ENCODE measurements at places on chromosomes 6 and 20.

GRCh38 chr6:41687501-41688175, 47.8 kb downstream of the TFEB start:
- no peak for DNase-seq

DNA sequence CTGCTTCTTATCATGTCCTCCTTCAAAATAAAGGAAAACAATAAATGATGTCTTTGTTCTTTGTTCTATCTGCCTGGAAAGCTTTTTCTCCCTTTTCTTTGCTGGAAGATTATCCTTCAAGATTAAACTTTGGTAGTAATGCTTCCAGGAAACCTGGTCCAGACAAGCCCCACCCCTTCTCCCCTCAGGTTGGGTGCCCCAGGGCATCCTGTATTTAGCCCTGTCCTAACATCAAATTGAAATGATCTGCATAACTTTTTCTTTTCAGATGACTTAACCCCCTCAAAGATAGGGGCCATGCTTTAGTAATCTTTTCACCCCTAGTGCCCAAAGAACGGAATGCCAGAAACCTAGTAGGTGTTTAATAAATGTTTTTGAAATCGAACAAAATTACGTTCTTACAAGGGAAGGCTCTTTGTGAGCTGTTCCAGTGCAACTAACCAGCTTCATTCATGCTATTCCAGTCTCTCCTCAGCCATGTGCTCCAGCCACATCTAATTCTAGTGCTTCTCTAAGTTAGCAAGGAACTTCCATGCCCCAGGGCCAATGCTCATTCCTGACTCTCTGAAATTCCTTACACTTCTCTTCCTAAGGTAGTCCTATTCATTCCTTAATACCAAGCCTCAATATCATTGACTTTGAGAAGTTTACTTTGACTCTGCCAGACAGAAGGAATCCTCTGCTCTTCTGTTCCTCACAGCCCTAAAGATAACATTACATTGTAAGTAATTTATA, 135.6 kb upstream of the BACH2 start:
- DNase-seq: no peak

DNA sequence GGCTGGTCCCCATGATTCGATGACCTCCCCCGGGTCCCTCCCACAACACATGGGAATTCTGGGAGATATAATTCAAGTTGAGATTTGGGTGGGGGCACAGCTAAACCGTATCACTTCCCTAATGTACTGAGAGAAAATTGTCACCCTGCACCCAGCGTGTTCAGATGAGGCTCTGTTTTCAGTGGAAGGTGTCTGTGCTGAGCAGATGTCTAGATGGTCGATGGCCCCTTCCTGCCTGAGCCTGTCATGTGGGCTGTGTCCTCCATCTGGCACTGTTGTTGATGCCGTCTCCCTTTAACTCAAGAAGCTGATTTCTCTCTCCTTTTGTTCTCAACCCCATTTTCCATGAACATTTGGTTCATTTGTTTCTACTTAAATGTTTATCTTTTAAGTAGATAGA, 37.0 kb downstream of the TMEM181 start:
- DNase-seq: no peak

DNA sequence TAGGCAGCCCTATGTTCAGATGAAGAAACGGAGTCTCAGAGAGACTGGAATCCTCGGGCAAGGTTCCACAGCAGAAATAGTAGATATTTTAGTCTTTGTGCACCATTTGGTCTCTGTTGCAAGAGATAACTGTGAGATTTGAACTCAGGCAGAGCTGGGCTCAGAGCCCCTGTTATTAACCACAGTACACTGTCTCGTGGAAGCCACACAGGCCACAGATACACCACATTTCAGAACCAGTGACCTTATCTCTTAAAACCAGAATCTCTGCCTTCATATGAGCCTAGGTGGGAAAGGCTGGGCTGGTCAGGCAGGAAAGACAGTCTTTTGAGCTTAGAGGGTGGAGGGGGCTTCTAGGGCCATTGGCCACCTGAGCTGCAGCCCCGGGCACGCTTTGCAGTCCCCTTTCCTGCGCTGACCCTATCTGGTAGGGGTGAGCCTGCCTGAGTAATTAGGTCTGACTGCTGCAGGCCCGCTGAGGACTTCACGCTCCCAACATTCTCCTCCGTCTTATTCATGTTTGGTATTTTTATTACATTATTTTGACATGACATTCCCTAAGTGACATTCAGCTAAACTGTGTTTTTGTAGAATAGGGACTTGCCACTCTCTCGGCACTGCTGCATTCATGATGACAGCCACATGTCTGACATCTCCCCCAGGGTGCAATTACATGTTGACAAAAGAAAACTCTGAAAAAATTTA, 71.1 kb downstream of the KCNB1 start:
- no peak for DNase-seq

DNA sequence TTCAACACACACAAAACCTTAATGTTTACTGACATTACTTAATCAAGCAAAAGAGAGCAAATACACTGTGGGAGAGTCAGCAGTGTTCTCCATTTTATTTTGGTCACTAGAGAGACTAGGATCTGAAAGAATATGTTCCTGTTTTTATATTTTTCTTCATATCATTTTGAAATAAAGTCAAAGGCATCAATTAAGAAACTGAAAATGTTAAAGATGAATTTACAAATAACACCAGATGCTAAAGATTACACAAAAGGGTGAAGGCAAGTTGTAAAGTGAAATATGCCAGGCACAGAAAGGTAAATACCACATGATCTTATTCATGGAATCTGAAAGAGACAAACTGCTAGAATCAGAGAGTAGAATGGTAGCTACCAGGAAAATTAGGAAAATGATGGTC, 60.3 kb upstream of the FABP7 start:
- DNase-seq: no peak

DNA sequence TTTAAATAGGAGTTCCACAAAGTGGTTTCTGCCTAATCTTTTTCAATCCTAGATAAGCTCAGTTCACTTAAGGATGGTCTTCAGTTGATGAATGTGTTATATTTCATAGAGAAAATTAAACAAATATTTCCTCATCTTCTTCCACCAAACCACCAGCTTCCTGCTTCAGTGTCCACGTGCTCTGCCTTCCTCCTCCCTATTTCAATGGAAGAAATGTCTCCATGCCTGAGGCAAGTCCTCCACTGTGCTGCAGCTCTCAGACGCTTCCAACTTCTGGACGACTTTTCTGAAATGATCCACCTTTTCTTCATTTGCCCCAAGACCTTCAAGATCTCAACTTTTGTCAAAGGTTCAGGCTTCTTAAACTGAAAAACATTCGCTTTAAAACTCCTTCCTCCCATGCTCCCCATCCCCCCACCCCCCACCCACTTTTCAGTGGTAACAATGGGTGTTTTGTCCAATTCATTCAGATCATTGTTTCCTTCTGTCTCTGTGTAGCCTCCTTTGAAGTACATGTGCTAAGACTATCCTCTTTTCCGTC, 25.3 kb upstream of the FABP7 start:
- no peak for DNase-seq

DNA sequence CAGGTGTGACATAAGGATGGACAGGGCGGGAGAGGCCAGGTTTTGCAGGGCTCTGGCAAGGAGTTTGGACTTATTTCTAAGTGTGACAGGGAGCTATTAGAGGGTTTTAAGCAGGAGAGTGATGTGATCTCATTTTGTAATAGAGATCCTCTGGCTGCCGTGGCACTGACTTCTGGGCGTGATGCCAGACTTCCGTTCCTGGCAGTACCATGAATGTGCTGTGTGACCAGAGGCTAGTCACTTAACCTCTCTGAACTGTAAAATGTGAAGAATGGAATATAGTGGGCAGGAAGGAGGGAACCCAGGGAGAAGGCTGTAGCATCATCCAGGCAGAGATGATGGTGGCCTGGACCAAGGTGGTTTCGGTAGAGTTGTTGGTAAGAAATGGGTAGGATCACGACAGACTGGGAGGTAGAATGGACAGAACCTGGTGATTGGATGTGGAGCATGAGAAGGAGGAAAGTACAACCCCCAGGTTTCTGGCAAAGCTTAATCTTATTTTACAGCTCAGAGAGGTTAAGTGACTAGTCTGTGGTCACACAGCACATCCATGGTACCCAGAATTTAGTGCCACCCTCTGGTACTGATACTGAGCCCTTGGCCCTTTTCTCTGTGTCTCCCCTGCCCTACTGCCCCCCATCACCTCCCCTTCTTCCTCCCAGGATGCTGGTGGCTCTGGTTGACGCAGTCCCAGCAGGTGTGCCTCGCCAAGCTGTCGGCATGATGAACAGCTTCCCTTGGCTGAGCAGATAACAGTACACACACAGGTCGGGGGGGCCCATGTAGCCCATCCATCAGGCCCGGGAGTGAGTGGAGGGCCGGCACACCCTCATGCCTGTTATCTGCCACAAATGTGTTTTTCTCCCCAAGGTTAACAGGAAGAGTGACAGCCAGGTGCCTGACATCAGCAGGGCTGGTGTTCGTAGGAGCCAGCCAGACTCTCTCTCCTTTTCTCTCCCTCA, 52.9 kb upstream of the CTNNBL1 start:
- DNase-seq: no peak

- DNase-seq: no peak
Measured at GRCh38 chr6:83051377-83052172, 14.1 kb downstream of the UBE3D start.

GRCh38 chr20:39429726-39430125, 467.6 kb downstream of the DHX35 start:
- DNase-seq: no peak

DNA sequence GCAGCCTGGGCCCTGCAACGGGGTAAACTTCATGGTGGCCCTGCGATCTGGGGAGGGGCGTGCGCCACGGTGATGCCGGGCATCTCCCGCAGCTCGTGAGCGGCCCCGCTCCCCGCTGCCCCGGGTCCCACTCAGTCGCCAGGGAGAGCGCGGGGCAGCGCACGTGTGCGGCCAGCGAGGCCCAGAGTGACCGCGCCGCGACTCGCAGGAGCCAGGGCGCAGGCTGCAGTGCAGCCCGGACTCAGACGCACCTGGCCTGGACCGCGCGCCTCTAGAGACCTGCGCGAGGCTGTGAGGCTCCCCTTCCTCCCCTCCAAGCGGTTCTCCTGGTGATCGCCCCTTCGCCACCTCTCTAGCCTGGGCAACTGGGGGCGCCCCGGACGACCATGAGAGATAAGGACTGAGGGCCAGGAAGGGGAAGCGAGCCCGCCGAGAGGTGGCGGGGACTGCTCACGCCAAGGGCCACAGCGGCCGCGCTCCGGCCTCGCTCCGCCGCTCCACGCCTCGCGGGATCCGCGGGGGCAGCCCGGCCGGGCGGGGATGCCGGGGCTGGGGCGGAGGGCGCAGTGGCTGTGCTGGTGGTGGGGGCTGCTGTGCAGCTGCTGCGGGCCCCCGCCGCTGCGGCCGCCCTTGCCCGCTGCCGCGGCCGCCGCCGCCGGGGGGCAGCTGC, 652 bp downstream of the BMP6 start:
- no peak for DNase-seq

- no peak for DNase-seq
Measured at GRCh38 chr20:44970243-44970757, 4.0 kb downstream of the STK4 start.

DNA sequence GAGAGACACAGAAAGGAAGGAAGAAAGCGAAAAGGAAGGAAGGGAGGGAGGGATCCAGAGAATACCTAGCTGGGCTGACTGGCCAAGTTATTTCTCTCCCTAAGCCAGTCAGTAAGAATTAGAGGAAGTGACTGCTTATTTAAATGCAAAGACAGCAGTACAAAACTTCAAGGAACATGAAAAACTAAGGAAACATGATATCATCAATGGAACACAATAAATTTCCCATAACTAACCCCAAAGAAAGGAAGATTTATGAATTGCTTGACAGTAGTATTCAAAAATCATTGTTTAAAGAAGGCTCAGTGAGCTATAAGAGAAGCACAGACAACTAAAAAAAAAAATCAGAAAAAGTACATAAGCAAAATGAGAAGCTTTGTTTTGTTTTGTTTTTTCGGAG, 252.3 kb upstream of the SASH1 start:
- DNase-seq: no peak

DNA sequence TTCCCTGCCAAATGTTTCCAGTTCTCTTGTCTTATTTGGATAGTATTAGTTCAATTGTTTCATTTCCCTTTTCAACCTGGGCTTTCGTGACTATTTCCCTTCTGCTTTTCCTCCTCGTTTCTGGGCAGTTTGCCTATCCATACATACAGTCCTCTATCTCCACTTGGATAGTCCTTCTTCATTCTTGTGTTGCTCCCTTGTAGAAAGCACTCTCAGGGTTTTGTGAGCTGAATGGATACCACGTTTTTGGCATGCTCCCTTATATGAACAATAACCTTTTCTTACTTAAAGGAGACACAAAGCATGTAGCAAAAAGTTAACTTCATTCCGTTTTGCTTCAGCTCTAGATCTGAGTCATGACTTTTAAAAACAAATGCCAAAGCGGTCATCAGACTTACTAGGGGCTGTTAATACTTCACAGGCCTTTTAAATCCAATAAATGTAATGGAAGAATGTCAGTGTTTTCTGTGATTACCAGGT, 16.6 kb downstream of the CRYBG1 start:
- no peak for DNase-seq

GRCh38 chr20:47423586-47423985, 67.1 kb upstream of the ZMYND8 start:
- DNase-seq: no peak

DNA sequence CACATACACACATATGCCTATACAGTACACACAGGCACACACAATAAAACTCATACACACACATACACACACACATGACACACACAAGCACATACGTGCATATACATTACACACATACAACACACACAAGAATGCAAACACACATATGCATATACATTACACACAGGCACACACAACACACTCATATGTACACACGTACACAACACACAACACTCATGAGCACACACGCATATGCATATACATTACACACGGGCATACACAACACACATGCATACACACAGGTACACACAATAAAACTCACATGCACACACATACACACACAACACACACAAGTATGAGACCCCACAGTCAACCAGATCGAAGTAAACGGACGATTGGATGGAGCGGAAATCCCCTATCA, 238.2 kb downstream of the ERMARD start:
- DNase-seq: no peak

- no peak for DNase-seq
Measured at GRCh38 chr6:16400248-16400760, 161.9 kb downstream of the GMPR start.

DNA sequence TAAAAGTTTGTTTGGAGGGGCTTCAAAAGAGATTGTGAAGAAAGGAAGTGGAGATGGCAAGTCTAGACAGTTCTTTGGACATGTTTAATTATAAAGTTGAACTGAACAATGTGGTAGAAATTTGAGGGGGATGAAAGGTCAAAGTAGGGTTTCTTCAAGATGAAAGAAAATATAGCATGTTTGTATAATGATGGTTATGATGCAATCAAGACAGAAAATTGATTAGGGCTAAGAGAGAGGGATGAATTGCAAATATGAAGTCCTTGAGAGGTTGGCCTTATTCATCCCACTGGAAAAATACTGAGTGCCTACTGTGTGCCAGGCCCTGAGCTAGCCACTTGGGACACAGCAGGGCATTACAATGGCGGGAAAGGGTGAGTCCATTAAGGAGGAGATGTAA, 37.6 kb downstream of the NHSL1 start:
- no peak for DNase-seq

- no peak for DNase-seq
Measured at GRCh38 chr6:137000825-137001224, 43.9 kb downstream of the IL20RA start.

GRCh38 chr6:48281217-48281616, 170.2 kb upstream of the PTCHD4 start:
- DNase-seq: no peak

- no peak for DNase-seq
Measured at GRCh38 chr20:49888212-49889000, 26.9 kb downstream of the SPATA2 start.
